ENCODE measurements at places on chromosomes 6 and 20.

- DNase-seq: peak; percentile 90
Measured at GRCh38 chr6:37029249-37029971, 24.0 kb downstream of the FGD2 start.

DNA sequence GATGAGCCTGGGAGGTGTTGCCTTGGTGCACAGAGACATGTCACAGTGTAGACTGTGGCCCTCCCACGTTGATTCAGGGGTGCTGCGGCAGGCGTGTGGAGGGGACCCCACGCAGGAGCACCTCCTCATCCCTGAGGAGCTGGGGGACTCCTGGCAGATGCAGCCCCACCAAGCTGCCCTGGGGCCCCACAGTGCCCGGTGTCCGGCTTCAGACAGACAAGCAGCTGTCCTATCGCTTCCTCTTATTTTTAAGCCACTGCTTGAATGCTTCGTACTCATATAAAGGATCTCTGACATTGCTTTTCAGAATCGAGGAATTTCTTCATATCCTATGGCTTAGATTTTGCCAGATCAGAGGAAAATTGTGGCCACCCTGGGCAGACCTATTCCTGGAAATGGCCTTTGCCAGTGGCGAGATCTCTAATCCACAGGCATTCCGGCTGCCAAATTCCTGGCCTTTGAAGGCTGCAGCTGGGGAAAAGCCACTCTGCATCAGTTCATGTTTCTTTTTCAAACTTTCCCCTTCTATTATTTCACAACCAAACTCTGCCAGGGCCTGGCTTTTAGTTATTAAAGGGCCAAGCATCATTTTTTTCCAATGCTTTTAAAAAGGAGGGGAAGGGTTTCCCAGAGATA, 337.0 kb downstream of the THBS2 start:
- DNase-seq: peak; percentile 48

- DNase-seq: no peak
Measured at GRCh38 chr6:118641042-118641441, 10.3 kb downstream of the CEP85L start.

GRCh38 chr6:108435391-108435790, 125.3 kb upstream of the FOXO3 start:
- DNase-seq: no peak

- no peak for DNase-seq
Measured at GRCh38 chr6:52325695-52326471, 36.1 kb upstream of the PAQR8 start.

DNA sequence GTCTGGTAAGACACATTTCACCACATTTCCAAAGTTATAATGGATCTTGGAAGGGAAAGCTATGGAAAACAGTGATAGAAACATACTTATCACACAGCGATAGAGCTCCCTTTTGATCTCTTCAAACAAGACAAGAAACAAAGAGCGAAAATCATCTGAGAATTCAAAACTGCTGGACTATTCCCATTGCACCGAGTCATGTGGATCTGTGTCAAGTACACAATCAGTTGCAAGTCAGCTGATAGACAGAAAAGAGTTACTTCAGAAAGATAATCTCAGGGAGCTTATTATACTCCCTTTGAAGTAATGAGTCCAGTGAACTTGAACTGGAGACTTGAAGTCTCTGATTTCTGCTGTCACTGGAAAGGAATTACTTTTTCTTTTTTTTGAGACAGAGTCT, 89.7 kb upstream of the GCM1 start:
- DNase-seq: no peak

DNA sequence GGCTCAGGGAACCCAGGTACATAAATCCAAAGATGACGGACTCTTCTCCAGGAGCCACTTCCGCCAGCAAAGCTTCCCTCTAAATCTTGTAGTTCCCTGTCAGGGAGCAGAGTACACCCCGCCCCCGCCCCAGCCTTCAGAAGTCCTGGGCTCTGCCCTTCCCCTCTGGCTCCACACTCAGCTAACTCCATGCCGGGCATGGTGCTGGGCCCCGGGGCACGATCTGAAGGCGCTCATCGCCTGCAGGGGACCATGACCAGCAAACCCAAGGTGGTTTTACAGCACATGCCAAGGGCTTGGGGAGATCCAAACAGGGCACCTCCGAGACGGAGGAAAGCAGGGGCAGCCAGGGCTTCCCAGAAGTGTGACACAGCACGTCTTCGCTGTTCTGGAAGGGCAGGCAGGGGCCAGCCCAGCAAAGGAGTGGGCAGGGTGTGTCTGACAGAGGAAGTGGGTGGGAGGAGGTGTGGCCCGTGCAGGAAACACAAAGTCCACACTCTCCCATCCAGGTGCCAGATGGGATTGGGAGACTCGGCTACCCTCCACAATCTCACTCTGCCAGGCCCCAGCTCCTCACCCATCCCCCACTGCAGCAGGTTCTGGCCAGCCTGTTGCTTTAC, 41.6 kb upstream of the SLC22A2 start:
- no peak for DNase-seq

- DNase-seq: peak; percentile 93
Measured at GRCh38 chr6:148324297-148324985, 18.2 kb upstream of the SASH1 start.

- peak; percentile 56 for DNase-seq
Measured at GRCh38 chr6:44253307-44254101, 3.8 kb downstream of the SLC35B2 start.

DNA sequence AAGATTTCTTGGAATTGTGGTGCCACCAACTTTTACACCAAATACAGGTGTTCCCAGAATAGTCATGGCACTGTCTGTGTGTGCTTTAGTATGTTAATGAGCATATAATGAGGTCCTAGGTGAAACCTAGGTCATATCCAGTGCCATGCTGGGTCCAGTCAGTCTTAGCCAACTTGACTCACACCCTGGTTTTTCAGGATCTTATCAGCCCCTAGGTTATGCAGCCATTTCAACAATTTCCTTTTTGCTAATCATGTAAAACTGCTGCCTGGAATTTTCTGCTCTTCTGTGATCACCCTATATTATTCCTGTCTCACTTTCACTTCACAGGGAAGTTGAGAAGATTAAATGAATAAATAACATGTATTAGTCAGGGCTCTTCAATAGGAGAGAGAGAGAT, 23.7 kb downstream of the SDHAF4 start:
- no peak for DNase-seq

GRCh38 chr6:16402581-16402900, 164.2 kb downstream of the GMPR start:
- DNase-seq: peak; percentile 51

DNA sequence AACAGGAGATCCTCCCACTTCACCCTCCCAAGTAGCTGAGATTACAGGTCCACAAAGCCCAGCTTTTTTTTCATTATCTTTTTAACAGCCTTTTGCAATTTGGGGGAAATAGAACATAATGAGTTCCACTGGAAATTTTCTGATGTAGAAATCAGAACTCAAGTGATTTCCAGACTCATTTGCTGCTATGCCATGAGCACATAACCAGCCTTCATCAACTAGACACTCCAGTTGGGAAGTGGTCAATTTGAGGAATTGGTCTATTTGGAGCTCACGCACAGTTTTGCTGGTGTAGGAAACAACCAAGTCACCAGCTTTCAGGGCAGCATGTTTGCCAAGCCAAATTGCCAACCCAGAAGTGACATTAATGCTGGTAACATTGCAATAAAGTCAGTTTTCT, 86.7 kb downstream of the MAFB start:
- DNase-seq: no peak

DNA sequence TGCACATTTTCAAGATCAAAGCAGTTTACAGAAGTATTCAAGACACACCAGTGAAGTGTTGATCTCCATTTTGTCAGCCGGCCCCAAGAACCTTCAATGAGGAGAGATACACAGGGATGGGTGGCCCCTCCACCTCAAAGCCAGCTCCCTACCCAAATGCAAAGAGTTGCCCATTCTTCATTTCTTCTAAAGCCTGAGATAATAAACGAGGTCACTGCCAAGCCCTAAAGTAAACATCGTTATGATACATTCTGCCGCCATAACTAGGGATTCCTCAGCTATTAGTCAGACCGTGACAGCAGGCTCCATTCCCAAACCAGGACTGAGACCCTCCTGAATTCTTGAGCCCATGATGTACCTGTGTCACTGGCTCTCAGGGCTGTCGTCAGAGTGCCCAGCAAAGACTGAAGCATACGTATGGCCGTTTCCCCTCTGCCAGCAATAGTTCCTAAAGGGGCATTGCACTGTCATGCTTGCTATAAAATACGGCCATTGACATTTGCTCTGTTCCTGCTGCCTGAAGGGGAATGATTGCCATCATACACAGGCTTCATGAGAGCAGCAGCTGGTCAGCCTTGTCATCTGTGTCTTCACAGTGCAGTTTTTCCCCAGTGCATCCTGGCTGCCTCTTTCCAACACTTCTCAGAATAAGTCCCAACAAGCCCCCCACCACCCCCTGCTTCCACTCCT, 41.7 kb downstream of the ISM1 start:
- peak; percentile 48 for DNase-seq

GRCh38 chr6:18241208-18242038, 22.9 kb downstream of the DEK start:
- no peak for DNase-seq

DNA sequence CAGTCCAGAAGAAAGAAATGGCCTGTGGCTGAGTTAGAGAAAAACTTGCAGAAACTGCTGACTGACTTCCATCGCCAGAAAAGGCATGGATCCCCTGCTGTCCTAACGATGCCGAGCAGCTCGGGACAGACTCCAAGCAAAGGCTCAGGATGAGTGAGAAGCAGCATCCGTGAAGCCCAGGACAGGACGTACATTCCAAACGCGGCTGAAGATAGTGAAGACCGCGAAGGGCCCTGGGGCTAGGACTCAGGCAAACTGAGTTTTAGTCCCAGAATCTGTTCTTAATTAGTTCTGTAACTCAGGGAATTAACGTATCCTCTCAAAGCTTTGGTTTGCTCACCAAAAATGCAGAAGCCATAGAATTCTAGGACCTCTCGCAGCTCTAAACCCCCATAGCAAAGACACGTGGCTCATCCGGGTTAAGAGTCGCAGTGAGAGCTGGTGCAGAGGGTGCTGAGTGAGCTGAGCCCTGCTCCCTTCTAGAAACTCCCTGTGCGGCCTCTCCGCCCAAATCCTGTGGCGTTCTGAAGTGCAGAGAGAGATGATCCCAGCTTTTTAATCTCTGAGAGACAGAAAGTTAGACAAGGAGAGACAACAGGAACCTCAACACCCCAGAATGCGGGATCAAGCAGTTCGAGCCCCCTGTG, 132.9 kb upstream of the THBS2 start:
- DNase-seq: peak; percentile 99

DNA sequence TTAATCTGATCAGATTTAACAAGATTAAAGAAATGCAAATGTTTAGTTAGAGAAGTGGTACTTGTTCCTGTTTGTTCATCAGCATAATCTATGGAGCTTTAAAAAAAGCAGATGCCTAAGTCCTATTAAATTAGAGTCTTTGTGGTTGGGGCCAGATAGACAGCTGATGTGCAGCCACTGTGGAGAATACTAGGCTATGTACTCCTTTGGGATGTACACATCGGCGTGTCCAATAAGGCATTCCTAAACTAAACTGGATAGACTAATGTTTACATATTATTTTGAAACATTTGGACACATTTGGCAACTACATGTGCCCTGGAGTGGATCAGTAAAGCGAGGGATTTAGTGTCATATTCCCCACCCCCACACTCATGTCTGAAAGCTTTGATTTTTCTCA, 459.5 kb downstream of the LMBRD1 start:
- DNase-seq: no peak

DNA sequence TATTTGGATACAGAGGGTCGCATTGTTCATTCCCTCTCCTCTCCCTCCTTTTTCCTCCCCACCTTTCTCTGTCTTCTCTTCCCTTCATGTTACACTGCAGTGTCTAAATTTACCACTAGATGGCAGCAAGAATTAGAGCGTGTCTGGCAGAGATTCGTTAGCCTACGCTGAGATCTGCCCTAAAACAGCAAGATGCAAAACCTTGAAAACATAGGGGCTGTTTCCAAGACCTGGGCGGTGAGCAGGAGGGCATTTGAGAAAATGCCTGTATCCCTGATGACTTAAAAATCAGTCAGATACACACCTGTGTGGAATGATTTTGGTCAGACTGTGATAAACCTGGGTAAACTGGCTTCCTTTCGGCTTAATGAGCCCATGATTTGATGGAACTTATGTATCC, 101.5 kb upstream of the ISM1 start:
- peak; percentile 62 for DNase-seq

DNA sequence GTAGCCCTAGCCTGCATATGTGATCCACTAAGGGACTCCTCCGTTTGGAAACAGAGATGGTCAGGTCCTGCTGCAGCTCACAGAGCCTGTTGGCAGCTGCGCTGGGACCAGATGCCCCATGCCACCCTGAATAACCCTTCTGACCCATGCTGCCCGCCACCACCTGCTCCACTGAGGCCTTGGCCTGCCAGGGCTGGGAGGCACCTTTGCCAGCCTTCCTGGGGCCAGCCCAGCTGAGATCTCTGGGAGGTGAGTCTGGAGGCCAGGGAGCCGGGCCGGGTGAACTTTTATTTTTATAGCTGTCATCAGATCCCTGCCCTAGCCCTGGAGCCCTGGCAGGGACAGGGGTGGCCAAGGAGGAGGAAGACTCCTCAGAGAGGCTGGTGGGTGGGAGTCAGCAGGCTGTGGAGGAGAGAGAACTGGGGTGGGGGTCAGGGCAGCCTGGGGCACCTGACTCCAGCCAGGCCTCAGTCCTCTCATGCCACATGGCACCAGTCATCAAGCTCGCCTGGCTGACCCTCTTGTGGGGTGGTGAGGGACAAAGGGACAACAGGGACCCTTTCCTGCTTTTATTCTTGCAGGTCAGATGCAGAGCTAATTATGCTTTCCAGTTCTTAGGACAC, 10.0 kb downstream of the CEBPB start:
- no peak for DNase-seq

GRCh38 chr6:110944681-110945151, 13.8 kb upstream of the GTF3C6 start:
- DNase-seq: peak; percentile 89

DNA sequence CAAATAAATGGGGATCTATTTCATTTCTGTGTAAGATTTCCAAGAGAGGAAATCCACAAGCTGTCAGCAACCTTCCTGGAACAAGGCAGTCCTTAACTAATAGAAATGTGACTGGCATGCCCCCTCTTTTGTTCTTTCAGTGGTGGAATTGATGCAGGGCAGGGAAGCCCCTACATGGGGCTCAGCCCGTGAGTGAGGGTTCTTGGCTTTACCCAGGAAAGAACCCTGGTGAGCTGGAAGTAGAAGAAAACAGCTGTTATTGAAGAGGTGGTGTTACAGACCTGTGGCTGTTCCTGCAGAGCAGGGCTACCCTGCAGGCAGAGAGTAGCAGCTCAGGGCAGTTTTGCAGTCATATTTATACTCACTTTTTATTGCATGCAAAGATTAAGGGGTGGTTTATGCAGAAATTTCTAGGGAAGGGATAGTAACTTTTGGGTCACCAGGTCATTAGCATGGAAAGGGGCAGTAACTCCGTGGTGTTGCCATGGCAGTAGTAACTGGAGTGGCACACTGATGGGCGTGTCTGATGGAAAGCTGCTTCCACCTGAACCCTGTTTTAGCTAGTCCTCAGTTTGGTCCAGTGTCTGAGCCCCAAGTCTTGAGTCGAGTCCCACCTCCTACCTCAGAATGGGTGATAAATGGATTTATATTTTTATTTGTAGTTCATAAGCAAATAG, 88.7 kb upstream of the SCP2D1 start:
- no peak for DNase-seq

DNA sequence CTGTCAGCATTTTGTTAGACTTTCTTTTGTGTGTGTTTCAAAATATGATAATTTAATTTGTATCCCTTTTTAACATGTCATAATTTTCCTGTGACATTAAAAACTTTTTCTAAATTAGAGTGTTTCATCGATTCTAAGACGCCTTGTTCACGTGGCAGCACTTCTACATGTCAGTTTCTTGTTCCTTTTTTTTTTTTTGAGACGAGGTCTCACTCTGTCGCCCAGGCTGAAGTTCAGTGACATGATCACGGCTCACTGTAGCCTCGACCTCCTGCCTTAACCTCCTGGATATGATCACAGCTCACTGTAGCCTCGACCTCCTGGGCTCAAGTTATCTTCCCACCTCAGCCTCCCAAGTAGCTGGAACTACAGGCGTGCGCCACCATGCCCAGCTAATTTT, 27.6 kb upstream of the ADRM1 start:
- no peak for DNase-seq

Data from EH (cell line).